Stimulated activated CD8-positive, alpha-beta memory T cell treated with anti-CD3 and anti-CD28 coated beads, Interleukin-4, amount 100 ng/mL, for 1 hour (primary cell): ENCODE measurements at places on chromosomes 5 and 9.

DNA sequence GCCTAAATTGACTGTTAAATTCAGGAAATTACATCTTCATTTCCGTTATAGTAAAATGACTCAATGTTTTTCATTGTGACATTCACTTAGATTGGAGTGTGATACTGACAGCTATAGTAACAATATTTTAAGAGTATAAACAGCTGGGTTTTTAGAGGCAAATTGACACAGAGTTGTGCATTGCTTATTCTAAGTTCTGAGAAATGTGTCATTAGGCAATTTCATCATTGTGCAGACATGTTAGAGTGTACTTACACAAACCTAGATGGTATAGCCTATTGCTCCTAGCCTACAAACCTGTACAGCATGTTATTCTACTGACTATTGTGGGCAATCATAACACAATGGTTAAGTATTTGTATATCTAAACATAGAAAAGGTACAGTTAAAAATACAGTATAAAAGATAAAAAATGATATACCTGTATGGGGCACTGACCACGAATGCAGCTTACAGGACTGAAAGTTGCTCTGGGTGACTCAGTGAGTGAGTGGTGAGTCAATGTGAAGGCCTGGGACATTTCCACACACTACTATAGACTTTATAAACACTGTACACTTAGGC lies 132.7 kb downstream of the PDE4D start:
- no peak for DNase-seq

DNA sequence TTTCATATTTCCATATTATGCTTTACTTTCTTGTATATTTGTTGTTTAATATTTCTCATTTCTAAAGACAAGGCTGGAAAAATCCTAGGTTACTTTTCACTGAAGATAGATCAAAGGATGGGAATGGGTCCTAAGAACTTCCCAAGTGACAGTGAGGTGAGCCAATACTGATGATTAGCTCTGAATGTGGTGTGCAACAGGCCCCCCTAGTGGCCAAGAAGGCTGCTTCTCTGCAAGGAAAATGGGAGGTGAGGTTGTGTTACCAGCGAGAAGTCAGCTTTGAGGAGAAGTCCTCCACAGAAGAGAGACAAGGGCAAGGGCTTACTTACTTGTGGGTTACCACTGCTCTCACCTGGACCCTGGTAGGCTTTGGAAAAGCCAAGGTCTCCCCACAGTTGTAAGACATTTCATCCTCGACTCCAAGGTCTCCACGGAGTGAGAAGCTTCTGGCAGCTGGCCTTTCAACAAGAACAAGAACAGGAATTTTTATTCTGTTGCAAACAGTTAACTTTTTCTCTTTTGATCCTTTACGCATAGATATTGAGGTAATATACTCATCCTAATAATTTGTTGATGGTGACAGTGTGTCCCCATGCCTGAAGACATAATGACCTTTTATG lies 69.9 kb downstream of the MAMDC2 start:
- DNase-seq: no peak

GRCh38 chr5:57216714-57217113 lies 42.9 kb downstream of the GPBP1 start:
- DNase-seq: no peak

DNA sequence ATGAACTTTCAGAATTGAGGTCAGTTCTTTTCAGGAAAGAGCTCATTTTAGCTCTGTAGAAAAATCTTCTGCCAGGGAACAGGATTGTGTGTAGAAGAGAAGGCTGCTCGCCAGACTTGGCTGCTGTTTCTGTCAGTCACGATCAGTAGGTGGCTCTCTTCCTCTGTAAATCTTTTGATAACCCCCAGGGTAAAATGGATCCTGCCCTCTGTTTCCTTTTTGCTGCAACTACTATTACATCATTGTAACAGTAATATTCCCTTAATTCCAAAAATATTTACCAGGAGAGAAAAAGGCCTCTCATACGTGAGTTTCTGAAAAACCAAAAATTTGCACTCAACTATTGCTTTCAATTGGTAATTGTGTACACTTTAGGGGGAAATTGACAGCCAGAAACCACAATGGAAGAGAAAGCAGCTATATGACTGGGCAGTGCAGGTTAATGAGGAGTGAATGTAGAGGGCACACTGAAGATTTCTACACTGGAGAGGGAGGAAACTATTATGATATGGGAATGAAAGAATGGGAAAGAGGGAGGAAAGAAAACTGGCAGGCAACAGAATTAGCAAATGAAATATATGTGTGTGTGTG lies 12.3 kb downstream of the IFNA21 start:
- DNase-seq: no peak

DNA sequence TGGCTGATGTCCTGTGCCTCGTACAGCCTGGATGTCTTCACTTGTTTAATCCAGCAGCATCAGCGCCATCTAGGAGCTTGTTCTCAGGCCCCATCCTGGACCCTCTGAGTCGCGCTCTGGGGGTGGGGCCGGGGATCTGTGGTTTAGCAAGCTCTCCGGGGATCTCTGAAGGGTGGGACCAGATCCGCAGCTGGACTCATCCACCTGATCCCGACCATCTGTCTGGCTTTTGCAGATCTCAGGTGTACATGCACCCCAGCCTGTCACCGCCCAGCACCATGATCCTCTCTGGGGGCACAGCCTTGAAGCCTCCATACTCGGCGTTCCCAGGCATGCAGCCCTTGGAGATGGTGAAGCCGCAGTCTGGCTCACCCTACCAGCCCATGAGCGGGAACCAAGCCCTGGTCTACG lies 15.1 kb upstream of the POMT1 start:
- DNase-seq: no peak

- DNase-seq: no peak
These were observed 1313.0 kb downstream of the MAT2B start for GRCh38 chr5:164818445-164818844.
